IPS DF 19.7 (cell line): ENCODE measurements at places on chromosomes 2 and 18.

DNA sequence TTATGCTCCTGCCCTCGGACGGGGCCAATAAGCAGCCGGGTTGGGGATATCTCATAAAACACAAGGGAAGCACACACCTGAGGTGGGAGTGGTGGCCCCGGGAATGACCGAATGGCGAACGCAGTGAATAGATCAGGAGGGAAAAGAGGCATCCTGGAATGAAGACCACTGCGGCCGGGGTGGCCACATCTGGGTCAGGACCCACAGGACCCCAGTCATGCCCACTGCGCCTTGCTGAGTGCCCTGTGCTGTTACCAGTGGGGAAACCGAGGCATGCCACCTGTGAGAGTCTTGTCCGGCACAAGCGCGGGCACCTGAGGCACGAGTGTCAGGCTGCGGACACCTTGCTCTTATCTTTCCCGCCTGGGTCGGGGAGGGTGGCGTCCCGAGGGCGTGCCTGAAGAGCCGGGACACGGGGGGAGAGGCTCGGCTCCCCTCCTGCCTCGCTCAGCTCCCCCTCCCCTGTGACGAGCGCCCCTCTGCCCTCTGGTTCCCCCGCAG, 1.6 kb downstream of the PDCD1 start:
- no peak for DNase-seq

DNA sequence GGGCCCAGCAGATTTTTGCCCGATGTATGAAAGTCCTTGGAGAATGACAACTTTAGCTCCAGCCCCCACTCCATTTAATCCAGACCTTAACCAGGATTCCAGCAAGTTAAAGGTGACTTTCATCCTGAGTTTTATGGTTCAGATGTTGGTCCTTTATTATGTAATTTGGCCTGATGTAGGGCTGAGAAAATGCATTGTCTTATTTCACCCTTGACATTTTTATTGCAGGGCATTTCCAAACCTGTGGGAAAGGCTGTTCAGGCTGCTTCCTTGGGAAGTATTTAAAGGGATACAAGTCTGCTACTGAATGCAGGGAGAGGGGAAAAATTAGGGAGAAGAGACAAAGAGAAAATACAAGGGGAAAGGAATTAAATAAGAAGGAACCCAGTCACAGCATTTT, 48.8 kb downstream of the ASB1 start:
- no peak for DNase-seq

GRCh38 chr2:100136310-100136709, 6.1 kb downstream of the AFF3 start:
- DNase-seq: no peak

GRCh38 chr18:75829091-75829490, 401.6 kb upstream of the SMIM21 start:
- DNase-seq: no peak

DNA sequence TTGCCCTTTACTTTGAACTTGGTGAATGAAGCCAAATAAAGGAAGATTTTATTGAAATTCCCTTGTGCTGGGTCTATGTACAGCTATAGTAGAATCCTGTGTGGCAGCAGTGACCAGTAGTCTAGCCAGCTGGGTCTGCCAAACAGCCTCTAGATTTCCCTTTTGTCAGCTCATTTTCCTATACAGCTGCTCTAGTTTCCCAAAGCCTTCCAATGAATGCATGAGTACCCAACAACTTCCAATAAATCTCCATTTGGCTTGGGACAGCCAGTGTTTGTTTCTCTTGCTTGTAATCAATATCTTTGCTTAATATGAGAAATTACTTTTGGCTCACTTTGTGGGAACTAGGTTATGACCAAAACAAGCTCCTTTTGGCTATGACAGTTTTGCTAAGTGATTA, 43.6 kb downstream of the SCN9A start:
- no peak for DNase-seq

- no peak for DNase-seq
These were observed 32.3 kb downstream of the MAP3K2 start for GRCh38 chr2:127355407-127356008.
